ENCODE measurements at places on chromosomes 12 and 14. TPM values are rescaled to one million over a fixed set of nuclear protein-coding genes. Genes with fewer than 3 reads are reported as not detected.
A peak's percentile ranks its signal among the peaks of the same experiment; 100 is the strongest.

GRCh38 chr12:79848339-79848738, 86.6 kb downstream of the PPP1R12A start:
- no peaks in the 10 kb centered on the region for H3K27me3 ChIP-seq
- H3K36me3 ChIP-seq, result peaks cover 13% of the 10 kb centered on the region
- peak; percentile 29 for DNase-seq
- no peak overlapping the region for H3K27ac ChIP-seq
- no peak overlapping the region for H3K4me3 ChIP-seq

GRCh38 chr14:23631702-23632460, 4.3 kb upstream of the DHRS2 start:
- H3K36me3 ChIP-seq, result no peaks in the 10 kb centered on the region
- peaks cover 26% of the 10 kb centered on the region for H3K4me1 ChIP-seq
- DNase-seq, result peak; percentile 79
- no peaks in the 10 kb centered on the region for H3K27me3 ChIP-seq
- H3K27ac ChIP-seq, result no peak overlapping the region

GRCh38 chr12:24424889-24425600, 475.6 kb upstream of the SOX5 start:
- no peak for DNase-seq
- H3K4me3 ChIP-seq, result no peak overlapping the region
- no peak overlapping the region for H3K27ac ChIP-seq
- H3K36me3 ChIP-seq, result no peaks in the 10 kb centered on the region

DNA sequence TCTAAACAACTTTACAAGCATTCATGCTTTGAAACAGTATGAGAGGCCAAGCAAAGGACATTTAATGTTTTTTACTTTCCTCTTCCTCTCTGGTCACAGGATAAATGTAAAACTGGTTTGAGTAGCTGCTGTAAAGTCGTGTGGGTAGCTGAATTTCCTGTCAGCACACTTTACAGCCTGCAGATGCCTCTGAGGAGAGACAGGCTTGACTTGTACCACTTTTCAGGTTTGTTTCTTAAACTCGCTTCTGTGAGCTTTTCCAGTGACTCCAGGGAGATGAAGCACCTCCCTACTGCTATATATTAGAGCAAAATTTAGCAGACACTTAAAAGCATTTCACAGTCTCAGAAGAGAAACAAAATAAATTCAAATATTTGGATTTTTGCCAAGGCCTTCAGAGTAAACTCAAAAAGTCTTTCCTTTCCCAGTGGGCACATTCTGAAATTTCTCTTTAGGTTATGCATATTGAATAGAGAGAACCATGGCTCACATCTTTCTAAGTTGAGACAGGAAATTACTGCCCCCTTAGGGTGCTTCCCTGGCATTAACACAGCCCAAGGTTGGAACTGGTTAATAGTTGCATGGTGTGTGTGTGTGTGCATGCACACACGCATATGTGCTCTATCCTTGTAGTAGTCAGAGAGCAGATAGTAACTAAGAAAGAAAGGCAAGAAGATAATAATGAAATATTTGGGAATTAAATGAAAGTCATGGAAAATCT, 557.3 kb upstream of the MIS18BP1 start:
- DNase-seq, result peak; percentile 12
- H3K27me3 ChIP-seq, result no peaks in the 10 kb centered on the region

Gene PYGL
- polyA plus RNA-seq, result 8.0 TPM

DNA sequence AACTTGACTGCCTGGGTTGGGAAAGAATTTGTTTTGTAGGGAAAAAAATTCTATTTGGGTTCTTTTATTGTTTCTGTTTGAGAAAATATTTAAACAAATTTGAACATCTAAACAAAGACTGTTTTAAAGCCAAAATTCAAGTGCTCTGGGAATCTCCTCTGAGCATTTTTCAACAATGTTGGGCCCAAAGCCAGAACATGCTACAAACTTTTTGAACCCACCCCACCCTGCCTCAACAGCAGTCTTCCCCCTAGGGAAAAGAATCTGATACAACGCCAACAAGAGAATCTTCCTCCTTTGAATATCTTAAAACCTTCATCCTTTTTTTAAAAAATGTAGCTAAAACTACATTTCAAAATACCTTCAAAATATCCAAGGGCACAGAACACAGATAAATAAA, 20.4 kb upstream of the NID2 start:
- no peaks in the 10 kb centered on the region for H3K27me3 ChIP-seq
- H3K4me1 ChIP-seq, result no peaks in the 10 kb centered on the region
- H3K4me3 ChIP-seq, result no peak overlapping the region
- peak; percentile 11 for DNase-seq
- no peak overlapping the region for H3K27ac ChIP-seq

GRCh38 chr14:103832046-103832445, 15.3 kb downstream of the PPP1R13B start:
- DNase-seq, result no peak
- no peaks in the 10 kb centered on the region for H3K36me3 ChIP-seq
- H3K27ac ChIP-seq, result no peak overlapping the region
- no peaks in the 10 kb centered on the region for H3K4me1 ChIP-seq
- no peaks in the 10 kb centered on the region for H3K27me3 ChIP-seq

- peaks cover 20% of the 10 kb centered on the region for H3K4me1 ChIP-seq
- no peak overlapping the region for H3K4me3 ChIP-seq
- DNase-seq, result peak; percentile 16
- H3K27me3 ChIP-seq, result no peaks in the 10 kb centered on the region
Observed at GRCh38 chr12:121026274-121027045, 10.2 kb upstream of the C12orf43 start.

DNA sequence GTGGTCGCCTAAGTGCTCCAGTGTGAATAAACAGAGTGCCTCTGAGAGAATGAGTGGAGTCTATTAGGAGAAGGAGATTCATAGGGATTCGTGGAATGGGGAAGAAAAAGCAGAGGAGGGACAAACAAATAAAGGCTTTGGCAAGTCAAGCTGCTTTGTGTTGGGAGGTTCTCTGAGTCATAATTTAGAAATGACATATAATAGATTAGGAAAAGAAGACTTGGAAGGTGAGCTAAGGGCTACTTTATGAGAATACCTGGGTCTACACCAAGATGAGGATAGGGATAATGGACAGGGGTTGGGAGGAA, 6.4 kb upstream of the NTN4 start:
- no peaks in the 10 kb centered on the region for H3K27me3 ChIP-seq
- H3K4me3 ChIP-seq, result no peak overlapping the region
- DNase-seq, result no peak
- H3K36me3 ChIP-seq, result no peaks in the 10 kb centered on the region
- H3K4me1 ChIP-seq, result peaks cover 9% of the 10 kb centered on the region
- H3K27ac ChIP-seq, result no peak overlapping the region

DNA sequence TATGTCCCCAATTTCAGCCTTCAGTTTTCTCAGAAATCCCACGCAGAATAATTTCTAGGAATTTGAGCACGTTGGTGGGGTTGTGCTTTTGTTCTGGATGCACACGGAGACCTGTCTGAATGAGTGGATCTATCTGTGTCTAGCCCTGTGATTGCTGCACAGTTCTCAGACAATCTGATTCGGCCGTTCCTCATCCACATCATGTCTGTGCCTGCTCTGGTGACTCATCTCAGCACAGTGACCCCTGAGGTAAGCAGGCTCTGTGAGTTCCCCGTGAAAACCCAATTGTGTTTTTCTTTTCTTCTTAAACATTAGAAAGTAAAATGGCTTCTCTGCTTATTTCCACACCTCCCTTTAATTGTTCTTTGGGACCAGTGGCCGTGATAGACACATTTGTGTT, 20.2 kb downstream of the UBE3B start:
- H3K4me3 ChIP-seq, result no peak overlapping the region
- H3K27me3 ChIP-seq, result no peaks in the 10 kb centered on the region
- DNase-seq, result no peak
- H3K36me3 ChIP-seq, result peaks cover 75% of the 10 kb centered on the region
- no peak overlapping the region for H3K27ac ChIP-seq

Gene C1S
- polyA plus RNA-seq, result 80.5 TPM

Gene WDHD1
- polyA plus RNA-seq, result 8.1 TPM

DNA sequence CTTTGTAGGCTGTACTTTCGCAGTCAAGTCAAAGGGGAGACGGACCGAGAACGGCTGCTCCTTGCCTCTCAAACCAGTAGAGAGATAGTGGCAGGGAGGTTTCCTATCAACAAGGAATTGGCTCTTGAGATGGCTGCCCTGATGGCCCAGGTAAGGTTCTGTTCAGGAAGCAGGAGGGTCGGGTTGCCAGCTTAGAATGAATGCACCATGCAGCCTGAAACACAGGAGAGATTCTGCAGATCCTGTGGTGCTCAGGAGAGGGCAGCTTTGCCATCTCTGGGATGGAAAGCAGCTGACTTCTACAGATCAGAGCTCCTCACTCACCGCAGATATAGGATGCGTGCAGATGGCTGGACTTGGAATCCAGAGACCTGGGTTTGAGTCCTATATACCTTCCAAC, 18.0 kb downstream of the PIGH start:
- H3K27me3 ChIP-seq, result no peaks in the 10 kb centered on the region
- peak overlapping the region; percentile 83 for H3K27ac ChIP-seq
- H3K36me3 ChIP-seq, result peaks cover 68% of the 10 kb centered on the region
- H3K4me1 ChIP-seq, result peaks cover 28% of the 10 kb centered on the region
- no peak for DNase-seq
- no peak overlapping the region for H3K4me3 ChIP-seq

DNA sequence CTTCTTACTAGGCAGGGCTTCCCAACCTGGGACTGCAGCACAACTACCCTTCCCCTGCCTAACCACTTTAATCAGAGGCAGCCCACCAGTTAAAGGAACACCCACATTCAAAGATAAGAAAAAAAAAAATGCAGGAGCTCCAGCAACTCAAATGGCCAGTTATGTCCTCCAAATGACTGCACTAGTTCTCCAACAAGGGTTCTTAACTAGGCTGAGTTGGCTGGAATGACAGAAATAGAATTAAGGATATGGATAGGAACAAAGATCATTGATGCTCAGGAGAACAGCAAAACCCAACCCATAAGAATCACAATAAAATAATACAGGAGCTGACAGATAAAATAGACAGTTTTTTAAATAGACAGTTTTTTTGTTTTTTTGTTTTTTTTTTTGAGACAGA, 154.2 kb downstream of the PLCZ1 start:
- no peak overlapping the region for H3K4me3 ChIP-seq
- no peaks in the 10 kb centered on the region for H3K4me1 ChIP-seq
- no peaks in the 10 kb centered on the region for H3K27me3 ChIP-seq
- H3K36me3 ChIP-seq, result no peaks in the 10 kb centered on the region

- no peaks in the 10 kb centered on the region for H3K27me3 ChIP-seq
- peaks cover 4% of the 10 kb centered on the region for H3K4me1 ChIP-seq
- no peak overlapping the region for H3K4me3 ChIP-seq
- H3K27ac ChIP-seq, result no peak overlapping the region
Observed at GRCh38 chr14:72745546-72745945, 148.4 kb downstream of the DPF3 start.

Gene GALNT16
- 20.4 TPM for polyA plus RNA-seq

- H3K4me3 ChIP-seq, result no peak overlapping the region
- H3K4me1 ChIP-seq, result no peaks in the 10 kb centered on the region
- H3K27me3 ChIP-seq, result no peaks in the 10 kb centered on the region
- H3K27ac ChIP-seq, result no peak overlapping the region
- no peaks in the 10 kb centered on the region for H3K36me3 ChIP-seq
Observed at GRCh38 chr12:75087654-75088053, 122.0 kb downstream of the KCNC2 start.

- no peaks in the 10 kb centered on the region for H3K4me1 ChIP-seq
- no peaks in the 10 kb centered on the region for H3K36me3 ChIP-seq
- H3K4me3 ChIP-seq, result no peak overlapping the region
- H3K27me3 ChIP-seq, result no peaks in the 10 kb centered on the region
Observed at GRCh38 chr14:105496831-105497591, 6.0 kb downstream of the TEDC1 start.

Gene PPP1R3E
- 27.3 TPM for polyA plus RNA-seq

GRCh38 chr12:63416788-63417187, 251.5 kb downstream of the DPY19L2 start:
- no peaks in the 10 kb centered on the region for H3K36me3 ChIP-seq
- H3K4me3 ChIP-seq, result no peak overlapping the region
- H3K27ac ChIP-seq, result no peak overlapping the region
- no peaks in the 10 kb centered on the region for H3K27me3 ChIP-seq
- DNase-seq, result no peak
- H3K4me1 ChIP-seq, result no peaks in the 10 kb centered on the region

GRCh38 chr12:49296034-49296835, 1.3 kb downstream of the PRPH start:
- peak overlapping the region; percentile 32 for H3K4me3 ChIP-seq
- no peaks in the 10 kb centered on the region for H3K36me3 ChIP-seq
- no peak overlapping the region for H3K27ac ChIP-seq
- H3K27me3 ChIP-seq, result peaks cover 71% of the 10 kb centered on the region
- H3K4me1 ChIP-seq, result peaks cover 18% of the 10 kb centered on the region
- peak; percentile 44 for DNase-seq

DNA sequence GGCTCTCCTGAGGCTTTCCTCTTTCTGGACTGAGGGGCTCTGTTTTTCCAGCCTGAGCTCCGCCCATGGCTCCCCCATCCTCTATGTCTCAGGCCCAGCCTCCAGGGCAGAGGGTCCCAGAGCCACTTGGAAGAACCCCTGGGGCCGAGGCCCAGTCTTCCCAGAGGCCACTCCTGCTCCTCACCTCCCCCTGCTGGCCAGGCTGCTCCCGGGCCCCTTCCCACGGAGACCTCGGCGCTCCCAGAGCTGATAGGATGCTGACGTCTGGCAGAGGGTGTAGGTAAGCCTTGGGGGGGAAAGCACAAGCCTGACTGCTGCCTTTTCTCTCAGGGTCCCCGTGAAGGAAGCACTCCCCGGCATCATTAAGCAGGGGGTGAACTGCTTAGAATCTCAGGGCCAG, 51.4 kb downstream of the ERH start:
- H3K27ac ChIP-seq, result no peak overlapping the region
- no peaks in the 10 kb centered on the region for H3K27me3 ChIP-seq
- no peak for DNase-seq
- no peaks in the 10 kb centered on the region for H3K36me3 ChIP-seq
- no peaks in the 10 kb centered on the region for H3K4me1 ChIP-seq
- no peak overlapping the region for H3K4me3 ChIP-seq

Gene KLRF1
- polyA plus RNA-seq, result 1.5 TPM

Gene FAM186B
- polyA plus RNA-seq, result 0.91 TPM

- peaks cover 23% of the 10 kb centered on the region for H3K27me3 ChIP-seq
- no peak overlapping the region for H3K27ac ChIP-seq
- DNase-seq, result no peak
- H3K36me3 ChIP-seq, result no peaks in the 10 kb centered on the region
- no peak overlapping the region for H3K4me3 ChIP-seq
Observed at GRCh38 chr12:15318841-15319240, 3.5 kb upstream of the PTPRO start.

- no peak overlapping the region for H3K4me3 ChIP-seq
- DNase-seq, result peak; percentile 62
- no peaks in the 10 kb centered on the region for H3K36me3 ChIP-seq
- H3K27me3 ChIP-seq, result peaks cover 62% of the 10 kb centered on the region
Observed at GRCh38 chr12:107903341-107904061, 129.0 kb downstream of the ASCL4 start.

- DNase-seq, result no peak
- no peak overlapping the region for H3K27ac ChIP-seq
- no peak overlapping the region for H3K4me3 ChIP-seq
- H3K4me1 ChIP-seq, result no peaks in the 10 kb centered on the region
Observed at GRCh38 chr14:79583738-79584408, 627.4 kb downstream of the DIO2 start.

DNA sequence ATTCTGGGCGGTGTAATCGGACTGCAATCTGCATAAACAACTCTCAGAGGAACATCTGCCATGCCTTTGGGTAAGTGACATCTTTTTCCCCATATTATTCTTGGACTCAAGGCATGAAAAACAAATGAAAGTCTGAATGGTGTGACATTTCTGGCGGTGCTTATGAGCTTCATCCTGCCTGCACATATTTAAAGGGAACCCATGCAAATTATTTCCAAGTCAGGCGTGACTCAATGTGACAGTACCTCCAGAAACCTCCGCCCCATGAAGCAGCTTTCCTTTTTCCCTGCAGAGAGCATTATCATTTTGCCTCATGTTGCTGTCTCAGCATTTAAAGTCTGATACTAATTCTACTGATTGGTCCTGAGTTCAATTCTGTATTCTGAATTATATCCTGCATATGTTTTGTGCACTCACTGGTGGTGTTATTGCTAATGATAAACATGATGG, 585.4 kb downstream of the SNAPC1 start:
- H3K27ac ChIP-seq, result no peak overlapping the region
- DNase-seq, result no peak
- H3K4me1 ChIP-seq, result no peaks in the 10 kb centered on the region

Data from large intestine (tissue), 12 donors.